ENCODE measurements at places on chromosomes 5 and 9.
A peak's percentile ranks its signal among the peaks of the same experiment; 100 is the strongest.

GRCh38 chr5:56327809-56328208 lies 94.7 kb upstream of the ANKRD55 start:
- peak; percentile 64 for DNase-seq

DNA sequence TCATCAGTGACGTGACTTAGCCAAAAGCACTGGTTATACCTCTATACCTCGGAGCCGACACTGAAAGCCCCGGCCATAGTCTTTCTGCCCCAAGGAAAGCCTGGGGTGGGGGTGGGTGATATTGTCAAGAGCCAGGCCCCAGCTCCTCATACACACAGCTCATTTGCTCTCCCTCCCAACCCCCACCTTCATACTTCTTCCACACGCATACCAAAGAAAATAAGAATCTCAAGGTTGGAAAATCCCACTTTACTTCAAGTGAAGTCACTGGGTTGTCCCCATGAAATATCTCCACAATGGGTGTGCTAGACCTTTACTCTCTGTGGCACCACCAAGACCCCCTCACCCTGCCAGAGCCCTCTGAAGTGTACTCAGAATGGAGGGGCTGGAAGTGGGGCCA lies 27.1 kb upstream of the MGAT1 start:
- no peak for DNase-seq

DNA sequence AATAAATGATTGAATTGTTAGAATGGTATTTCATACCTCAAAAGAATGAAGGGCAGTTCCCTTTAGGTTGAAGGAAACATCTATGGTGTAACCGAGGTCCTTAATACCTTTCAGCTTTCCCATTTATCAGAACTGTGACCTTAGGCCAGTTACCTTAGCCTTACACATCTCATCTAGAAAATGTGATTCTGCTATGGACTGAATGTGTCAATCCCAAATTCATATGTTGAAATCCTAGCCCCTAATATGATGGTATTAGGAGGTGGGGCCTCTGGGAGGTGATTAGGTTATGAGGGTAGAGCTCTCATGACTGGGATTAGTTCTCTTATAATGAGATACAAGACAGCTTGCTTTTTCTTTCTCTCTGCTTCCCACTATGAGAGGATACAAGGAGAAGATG lies 441.9 kb downstream of the PLK2 start:
- DNase-seq: no peak

DNA sequence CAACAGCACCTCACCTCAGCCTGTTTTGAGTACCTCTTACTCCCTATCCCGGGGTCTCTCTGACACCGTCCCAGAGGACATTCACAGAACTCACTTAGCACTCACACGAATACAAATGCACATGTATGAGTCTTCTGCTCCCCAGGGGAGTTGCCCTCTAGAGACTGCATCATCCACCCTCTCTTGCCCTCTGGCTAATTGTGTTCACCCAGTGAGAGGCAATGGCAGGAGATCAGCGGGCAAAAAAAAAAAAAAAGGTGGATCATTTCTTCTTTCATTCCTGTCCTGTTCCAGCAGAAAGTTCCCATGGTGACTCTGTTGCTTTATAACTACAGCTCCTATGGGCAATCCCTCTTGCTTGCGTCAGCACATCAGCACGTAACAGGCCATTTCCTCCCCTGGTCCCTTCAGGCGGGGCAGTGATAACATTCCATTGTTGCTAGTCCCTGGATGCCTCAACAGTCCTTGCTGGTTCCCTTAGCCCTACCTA lies 23.5 kb upstream of the SNX2 start:
- no peak for DNase-seq

DNA sequence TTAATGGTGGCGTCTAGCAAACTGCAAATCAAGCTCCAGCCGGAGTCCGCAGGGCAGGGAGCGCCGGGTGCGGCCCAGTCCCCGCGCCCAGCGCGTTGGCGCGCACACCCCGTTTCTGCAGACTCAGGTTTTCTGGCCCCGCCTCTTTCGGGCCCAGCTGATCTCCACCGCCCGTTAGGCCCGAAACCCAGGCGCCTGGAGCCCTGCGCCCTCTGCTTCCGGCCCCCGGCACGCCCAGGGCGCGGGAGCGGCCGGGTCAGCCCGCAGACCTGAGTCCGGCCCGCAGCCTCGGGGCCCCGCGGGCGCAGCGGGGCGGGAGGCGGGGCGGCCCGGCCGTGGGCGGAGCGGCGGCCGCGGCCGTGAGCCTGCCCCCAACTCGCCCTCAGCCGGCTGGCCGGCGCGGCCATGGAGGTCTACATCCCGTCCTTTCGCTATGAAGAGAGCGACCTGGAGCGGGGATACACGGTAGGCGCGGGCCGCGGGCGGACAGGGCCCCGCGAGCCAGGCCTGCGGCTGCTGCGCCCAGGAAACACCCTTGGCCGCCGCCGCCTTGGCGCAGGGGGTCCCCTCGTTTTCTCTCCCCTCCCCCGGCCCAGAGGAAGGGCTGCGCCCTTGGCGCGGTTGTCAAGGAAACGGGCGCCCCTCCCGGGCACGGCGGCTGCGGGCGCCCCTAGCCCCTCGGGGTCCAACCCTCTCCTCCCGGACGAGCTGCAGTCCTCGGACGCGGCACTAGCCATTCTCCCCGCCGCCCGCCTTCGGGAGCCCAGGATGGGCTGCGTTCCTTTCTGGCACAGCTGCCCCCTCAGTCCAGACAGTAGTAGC lies at the start of gene SNX24:
SNX24 (plus strand) TSS at position 385 of the 822 bp plus-strand sequence; CDS start at position 406, 21 bp downstream.
- peak; percentile 51 for DNase-seq

DNA sequence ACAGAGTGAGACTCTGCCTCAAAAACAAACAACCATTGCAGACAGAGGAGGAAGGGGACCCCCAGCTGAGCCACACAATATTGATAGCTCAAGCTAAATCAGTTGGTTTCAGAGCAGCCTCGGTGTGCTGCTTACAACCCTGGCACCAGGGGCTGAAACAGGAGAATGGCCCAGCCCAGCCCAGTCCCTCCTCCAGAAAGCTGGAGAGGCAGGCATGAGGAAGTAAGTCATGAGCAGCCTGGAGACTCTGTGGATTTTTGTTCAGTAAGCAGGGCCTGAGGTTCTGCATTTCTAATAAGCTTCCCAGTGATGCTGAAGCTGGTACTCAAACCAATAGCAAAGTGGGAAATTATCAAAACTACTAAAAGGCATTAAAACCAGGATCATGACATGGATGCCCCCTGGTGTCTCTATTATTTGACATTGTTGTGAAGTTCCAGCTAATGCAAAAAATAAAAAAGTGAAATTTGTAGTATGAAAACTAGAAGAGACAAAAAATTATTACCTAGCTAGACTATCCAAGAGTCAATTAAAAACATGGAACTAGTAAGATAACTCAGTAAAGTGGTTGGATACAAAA lies 14.2 kb downstream of the PRRT1B start:
- DNase-seq: no peak

- no peak for DNase-seq
These were observed 4.6 kb downstream of the DCANP1 start for GRCh38 chr5:135442431-135443160.

DNA sequence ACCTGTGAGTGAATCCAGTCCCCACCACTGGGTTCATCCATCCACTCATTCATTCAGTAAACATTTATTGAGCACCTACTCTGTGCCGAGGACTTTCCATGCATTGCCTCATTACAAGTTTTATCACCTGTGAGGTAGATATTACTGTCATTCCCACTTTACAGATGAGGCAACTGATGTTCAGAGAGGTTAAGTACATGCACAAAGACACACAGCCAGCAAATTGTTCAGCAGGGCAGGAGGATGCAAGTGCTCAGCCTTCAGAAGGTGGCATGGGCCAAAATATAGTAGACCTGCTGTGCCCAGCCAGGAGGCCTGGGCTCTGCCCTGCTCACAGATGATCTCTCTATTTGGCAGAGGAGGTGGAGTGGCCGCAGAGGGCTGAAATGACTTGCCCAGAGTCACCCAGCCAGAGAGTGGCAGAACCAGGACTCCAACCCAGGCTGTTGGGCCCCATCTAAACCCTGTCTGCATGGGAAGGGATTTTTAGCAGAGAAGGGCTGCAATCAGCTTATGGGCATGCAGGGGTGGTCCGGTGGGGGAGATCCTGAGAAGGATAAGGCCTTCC lies 7.6 kb upstream of the NEURL1B start:
- no peak for DNase-seq

DNA sequence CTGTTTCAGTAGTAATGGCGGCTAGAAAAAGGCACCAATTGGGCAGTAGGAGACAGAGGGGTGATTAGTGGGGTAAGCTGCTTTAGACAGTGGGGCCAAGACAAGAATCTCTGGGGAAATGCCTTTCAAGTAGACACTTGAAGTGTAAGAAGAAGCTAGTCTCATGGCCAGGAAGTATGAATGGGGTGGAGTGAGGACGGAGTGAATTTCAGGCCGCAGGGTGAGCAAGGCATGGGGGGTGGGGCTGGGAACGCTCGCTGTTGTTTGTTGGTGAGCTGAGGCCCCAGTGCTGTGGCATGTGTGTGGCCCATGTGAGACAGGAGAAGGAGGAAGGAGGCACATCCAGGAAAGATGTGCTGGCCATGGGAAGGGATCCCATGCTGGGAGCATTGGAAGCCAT lies 149.2 kb upstream of the NFIL3 start:
- DNase-seq: no peak

DNA sequence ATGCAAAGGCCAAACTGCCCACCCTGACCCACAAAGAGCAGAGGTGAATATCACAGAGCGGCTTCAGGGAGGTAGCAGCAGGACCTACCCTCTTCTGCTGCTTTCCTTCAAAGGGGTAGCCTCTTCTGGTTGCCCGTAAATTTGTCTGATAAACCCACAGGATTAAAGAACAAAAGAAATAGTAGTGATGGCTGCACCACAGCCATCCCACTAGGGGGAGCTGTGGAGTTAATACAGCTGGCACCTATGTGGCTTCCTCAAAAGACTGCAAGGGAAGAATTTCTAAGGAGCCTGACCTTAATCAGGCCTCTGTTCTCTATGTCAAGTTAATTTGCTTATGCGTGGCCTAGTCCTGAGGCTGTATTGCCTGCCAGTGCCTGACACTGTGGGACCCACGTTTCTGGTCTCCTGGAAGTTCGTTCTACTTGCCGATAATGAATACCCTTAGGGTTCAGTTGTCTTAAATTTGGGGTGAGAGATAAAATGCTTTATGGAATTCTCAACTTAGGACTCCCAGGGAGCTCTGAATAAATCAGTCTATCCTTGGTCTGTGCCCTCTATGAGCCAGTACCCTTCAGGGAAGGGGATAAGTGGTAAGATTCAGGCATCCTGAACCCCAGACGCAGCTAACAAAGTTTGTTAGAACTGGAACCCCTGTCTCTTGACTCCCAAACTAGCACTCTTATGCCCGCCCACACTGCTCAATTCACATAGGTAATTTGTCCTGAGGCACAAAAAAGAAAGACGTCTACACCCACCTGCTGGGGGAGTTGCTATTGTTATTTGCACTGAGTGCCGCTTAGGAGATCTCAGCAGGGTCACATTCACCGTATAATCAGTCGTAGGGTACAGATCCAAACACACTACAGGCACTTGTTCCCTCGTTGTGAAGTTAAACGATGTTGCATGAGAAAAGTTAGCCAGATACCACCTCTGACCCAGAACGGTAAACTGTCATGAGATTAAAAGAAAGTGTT lies 77.1 kb downstream of the SUSD1 start:
- peak; percentile 74 for DNase-seq

DNA sequence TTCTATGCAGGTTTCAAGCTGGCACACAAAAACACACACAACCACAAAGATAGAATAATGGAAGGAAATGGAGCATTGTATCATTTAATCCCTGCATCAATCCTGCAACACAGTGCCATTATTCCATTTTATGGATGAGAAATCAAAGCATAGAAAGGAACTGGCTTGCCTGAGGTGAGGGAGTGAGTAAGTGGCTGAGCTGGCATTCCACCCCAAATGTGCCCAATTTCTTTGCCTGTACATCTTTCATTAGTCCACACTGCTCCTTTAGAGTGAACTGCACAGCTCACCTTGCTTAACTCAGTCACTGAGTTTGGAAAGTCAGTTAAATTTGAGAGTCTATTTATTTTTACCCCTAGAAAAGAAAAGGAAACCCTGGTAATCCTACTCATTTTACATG lies 28.9 kb downstream of the ZNF366 start:
- no peak for DNase-seq

DNA sequence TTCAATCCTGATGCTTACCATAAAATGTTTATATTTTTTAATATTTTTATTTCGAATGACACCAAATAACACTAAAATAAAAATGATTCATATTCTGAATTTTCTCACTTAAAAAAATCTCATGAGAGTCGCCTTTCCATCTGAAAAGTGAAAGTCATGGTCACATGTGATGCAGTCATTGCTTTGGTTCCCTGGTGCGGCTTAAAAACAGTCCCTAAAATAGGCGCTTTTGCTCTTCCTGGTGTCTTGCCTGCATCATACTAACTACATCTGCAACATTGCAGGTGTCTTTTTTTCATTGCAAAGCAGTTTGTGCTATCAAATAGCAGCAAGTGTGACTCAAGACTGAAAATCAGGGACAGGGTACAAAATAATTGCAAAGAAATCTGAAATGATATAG lies 185.2 kb upstream of the NREP start:
- DNase-seq: no peak

DNA sequence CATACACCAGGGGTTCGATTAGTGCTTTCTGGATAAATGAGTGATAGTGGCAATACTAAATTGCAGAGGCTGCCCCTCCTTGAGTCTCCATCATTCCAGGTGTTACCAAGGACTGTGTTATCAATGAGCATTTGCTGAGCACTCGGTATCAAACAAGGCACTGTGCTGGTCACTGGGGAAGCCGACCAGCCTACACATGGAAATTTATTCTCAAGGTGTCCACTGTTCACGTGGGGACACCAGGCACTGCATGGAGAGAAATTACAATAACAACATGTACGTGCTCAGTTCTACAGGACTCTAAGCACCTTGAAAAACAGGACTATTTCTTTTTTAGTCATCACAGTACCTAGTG lies 22.2 kb downstream of the RGS3 start:
- DNase-seq: no peak

DNA sequence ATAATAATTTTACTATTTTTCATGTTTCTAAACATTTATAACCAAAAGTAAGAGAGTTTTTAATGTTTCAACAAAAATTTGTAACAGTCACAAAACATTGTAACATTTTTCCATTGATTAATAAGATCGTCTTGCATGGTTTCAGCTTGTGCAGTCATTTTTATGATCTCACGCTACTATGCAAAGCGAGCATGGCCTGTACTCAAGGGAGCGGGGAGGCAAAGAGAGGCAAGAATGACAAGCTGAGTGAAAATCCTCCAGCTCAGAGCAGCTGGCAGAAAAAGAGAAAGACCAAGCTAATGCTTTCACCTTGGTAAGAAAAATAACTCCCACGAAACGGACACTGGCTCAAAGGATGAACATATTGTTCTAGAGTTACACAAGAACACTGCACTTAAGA lies 90.0 kb upstream of the SV2C start:
- no peak for DNase-seq

DNA sequence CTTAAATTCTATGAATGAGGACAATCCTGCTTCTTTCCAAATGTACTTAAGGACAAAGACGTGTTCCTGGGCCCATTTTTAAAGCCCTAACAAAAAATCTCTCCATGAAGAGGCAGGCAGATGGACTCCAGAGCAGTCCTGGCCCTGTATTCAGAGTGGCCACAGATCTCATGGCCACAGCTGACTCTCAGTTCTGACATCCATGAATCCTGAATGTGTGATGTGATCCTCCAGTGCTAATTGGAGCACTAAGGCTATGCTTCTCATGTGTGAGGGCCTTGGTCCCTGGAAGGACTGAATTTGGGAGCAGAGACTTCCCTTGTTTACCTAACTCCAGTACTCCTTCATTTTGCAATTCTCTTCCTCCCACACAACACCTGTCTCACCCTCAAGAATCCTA lies 373.0 kb downstream of the AGTPBP1 start:
- no peak for DNase-seq

- DNase-seq: no peak
These were observed 760 bp downstream of the NPR3 start for GRCh38 chr5:32711681-32712480.

All from stimulated activated CD4-positive, alpha-beta T cell treated with anti-CD3 and anti-CD28 coated beads, Interleukin-2, amount 100 ng/mL, for 48 hours (primary cell).